ENCODE measurements at places on chromosomes 3 and 15.

- DNase-seq = no peak
These were observed 80.6 kb upstream of the EIF1B start for GRCh38 chr3:40228792-40229350.

DNA sequence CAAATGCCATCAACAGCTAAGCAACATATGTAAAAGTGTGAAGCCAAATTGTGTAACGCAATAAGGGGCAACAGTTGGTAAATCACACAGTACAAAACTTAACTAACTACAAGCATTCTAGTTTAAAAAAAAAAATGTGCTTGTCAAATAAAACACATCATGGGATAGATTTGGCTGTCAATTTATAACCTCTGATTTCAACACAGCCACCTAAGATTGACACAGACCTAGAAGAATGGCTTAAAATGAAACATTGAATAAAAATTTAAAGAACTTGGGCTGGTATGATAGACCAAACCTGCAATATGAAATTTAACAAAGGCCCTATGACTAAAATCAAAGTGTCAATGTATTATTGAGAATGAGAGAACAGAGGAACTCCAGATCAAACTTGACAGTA, 148.4 kb downstream of the NR1I2 start:
- DNase-seq = no peak

GRCh38 chr3:110881069-110881468, 190.5 kb upstream of the NECTIN3 start:
- peak; percentile 30 for DNase-seq

GRCh38 chr15:45603881-45604280, 16.7 kb downstream of the BLOC1S6 start:
- no peak for DNase-seq

DNA sequence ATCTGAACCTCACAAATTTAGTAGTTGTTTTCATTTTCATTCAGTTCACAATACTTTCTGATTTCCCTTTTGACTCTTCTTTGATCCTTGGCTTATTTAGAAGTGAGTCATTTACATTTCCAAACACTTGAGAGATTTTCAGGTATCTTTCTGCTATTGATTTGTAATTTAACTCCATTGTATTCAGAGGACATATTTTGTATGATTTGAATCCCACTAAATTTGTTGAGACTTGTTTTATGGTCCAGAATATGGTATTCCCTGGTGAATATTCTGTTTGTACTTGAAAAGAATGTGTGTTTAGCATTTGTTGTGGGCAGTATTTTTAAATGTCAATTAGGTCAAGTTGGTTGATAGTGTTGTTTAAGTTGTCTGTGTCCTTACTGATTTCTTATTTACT, 29.6 kb downstream of the FAN1 start:
- DNase-seq = no peak

- no peak for DNase-seq
These were observed 453.9 kb downstream of the SQOR start for GRCh38 chr15:46088486-46089445.

DNA sequence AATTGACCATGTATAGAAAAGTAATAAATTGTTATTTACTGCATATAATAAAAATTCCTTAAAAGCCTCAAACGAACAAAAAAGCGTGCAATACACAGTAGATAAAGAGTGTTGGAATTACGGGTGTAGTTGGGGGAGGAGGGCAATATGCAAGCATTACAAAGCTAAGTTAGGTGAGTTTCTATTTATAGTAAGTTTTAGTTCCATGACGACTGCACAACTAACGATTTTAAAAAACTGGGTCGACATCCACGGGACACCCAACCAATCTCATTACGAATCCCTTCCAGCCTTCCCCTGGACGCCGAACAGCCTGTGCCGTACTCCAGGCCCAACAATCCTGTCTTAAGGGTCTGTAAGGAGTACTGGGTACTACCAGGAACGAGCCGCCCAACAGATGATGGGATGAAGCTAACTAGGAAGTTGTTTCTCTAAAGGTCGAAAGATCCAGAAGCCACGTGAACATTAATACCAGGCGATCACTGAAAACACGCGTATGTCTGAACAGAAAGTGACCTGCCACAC, 677 bp downstream of the POLQ start:
- DNase-seq = no peak

- DNase-seq = no peak
These were observed 16.6 kb upstream of the ADIPOQ start for GRCh38 chr3:186825872-186826409.

- no peak for DNase-seq
These were observed 50.5 kb downstream of the MYO1E start for GRCh38 chr15:59322056-59322759.

- DNase-seq = no peak
These were observed 199.5 kb downstream of the TBC1D2B start for GRCh38 chr15:77877869-77878577.

- no peak for DNase-seq
These were observed 387.3 kb downstream of the EPHA3 start for GRCh38 chr3:89494734-89495133.

- peak; percentile 30 for DNase-seq
These were observed 667 bp downstream of the CEMIP start for GRCh38 chr15:80779658-80780415.

- no peak for DNase-seq
These were observed 73.7 kb upstream of the SLCO2A1 start for GRCh38 chr3:134103470-134103869.

DNA sequence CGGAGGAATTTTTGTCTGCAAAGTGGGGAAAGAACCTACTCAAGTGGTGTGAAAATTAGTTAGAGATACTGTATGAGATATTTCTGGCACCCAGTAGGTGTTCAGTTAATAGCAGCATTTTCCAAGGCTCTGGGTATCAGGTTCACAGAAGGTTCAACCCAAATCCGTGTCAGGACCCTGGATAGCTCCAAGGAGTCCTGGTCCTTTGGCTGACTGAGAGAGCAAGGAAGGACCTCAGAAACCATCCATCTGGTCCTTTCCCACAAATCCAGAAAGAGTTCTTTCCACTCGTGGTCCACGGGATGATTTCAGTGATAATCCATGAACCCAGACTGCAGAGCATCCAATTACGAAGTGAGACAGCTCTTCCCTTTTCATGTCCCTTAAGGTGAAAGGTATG, 51.4 kb downstream of the SLC6A11 start:
- DNase-seq = no peak

All from NCI-H748 treated with DMSO at 0.1 percent for 48 hours (cell line).